ENCODE measurements at places on chromosomes 4 and X. TPM values are rescaled to one million over a fixed set of nuclear protein-coding genes. Genes with fewer than 3 reads are reported as not detected.

GRCh38 chr4:115687052-115687755 lies 573.8 kb upstream of the NDST4 start:
- no peak overlapping the region for H3K4me3 ChIP-seq
- H3K27me3 ChIP-seq, result no peaks in the 10 kb centered on the region
- no peak for DNase-seq

Gene IQSEC2
- 0.48 TPM for total RNA-seq

DNA sequence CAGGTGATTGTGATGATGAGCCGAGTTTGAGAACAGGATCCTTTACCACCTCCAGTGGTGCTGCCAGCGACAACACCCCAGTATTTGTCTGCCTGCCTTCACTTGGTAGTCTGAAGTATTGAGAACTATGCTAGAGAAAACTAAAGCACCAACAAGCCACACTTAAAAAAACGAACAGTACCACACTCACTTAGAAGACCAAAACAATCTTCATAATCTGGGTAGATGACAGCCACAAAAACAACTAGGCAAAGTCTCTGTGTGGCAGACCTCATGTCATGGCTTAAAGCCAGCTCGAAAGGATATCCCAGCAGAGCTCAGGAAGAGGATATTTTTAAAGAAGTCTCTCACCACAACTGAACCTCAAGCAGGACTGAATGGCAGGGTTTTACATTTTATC lies 236.0 kb downstream of the GPC3 start:
- DNase-seq, result no peak
- H3K4me1 ChIP-seq, result no peaks in the 10 kb centered on the region
- H3K27ac ChIP-seq, result no peak overlapping the region
- no peak overlapping the region for H3K4me3 ChIP-seq
- H3K36me3 ChIP-seq, result no peaks in the 10 kb centered on the region
- no peaks in the 10 kb centered on the region for H3K27me3 ChIP-seq

DNA sequence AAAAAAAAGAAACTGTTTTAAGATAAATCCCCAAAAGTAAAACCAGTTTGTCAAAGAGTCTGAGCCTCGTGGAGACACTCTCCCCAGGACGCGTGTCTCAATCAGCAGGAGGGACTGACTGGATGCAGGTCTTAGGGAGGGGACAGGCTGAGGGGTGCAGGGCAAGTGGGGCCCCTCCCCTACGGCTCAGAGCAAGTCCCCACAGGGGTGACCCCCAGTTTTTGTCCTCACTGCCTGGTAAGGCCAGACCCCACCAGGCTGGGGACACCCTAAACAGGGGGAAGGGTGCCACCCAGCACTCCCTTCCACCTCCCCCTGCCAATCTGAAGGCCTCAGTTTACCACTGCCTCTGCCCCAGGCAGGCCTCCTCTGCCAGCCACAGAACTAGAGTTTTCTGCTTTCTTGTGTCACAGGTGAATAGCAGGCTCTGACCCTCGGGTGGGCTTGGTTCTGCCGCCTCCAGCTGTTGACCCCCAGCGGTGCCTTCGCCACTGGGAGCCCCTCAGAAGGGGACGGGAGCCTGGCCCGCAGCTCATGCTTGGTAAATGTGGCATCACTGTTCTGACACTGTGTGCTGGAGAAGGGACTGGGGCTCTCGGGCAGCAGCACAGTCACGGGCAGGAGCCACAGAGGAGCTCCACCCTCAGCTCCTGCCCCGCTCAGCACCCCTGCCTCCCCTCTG lies 69.8 kb upstream of the MXD4 start:
- H3K36me3 ChIP-seq, result peaks cover 25% of the 10 kb centered on the region
- peak; percentile 52 for DNase-seq

DNA sequence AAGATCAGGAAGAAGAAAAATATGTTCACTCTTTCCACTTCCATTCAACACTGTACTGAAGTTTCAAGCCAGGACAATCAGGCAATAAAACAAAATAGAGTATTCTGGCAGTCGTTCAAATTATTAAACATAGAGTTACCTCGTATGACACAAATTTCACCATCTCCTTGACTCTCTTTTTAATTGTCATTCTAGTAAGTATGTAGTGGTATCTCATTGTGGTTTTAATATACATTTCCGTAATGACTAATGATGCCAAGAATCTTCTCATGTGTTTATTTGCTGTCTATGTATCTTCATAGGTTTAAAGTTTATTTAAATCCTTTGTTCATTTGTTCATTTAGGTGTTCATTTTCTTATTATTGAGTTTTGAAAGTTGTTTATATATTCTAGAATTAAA lies 352.2 kb downstream of the IDS start:
- no peaks in the 10 kb centered on the region for H3K27me3 ChIP-seq
- no peaks in the 10 kb centered on the region for H3K4me1 ChIP-seq
- no peak overlapping the region for H3K27ac ChIP-seq
- DNase-seq, result no peak
- no peaks in the 10 kb centered on the region for H3K36me3 ChIP-seq
- H3K4me3 ChIP-seq, result no peak overlapping the region

Gene TMEM35A
- not detected for total RNA-seq

- H3K4me1 ChIP-seq, result peaks cover 15% of the 10 kb centered on the region
- no peak overlapping the region for H3K4me3 ChIP-seq
- no peaks in the 10 kb centered on the region for H3K27me3 ChIP-seq
- no peak overlapping the region for H3K27ac ChIP-seq
Measured at GRCh38 chrX:19904778-19905367, 17.5 kb upstream of the SH3KBP1 start.

- DNase-seq, result no peak
- no peak overlapping the region for H3K4me3 ChIP-seq
- peaks cover 4% of the 10 kb centered on the region for H3K4me1 ChIP-seq
- no peak overlapping the region for H3K27ac ChIP-seq
- no peaks in the 10 kb centered on the region for H3K27me3 ChIP-seq
Measured at GRCh38 chrX:18973527-18974192, 10.3 kb downstream of the PHKA2 start.

DNA sequence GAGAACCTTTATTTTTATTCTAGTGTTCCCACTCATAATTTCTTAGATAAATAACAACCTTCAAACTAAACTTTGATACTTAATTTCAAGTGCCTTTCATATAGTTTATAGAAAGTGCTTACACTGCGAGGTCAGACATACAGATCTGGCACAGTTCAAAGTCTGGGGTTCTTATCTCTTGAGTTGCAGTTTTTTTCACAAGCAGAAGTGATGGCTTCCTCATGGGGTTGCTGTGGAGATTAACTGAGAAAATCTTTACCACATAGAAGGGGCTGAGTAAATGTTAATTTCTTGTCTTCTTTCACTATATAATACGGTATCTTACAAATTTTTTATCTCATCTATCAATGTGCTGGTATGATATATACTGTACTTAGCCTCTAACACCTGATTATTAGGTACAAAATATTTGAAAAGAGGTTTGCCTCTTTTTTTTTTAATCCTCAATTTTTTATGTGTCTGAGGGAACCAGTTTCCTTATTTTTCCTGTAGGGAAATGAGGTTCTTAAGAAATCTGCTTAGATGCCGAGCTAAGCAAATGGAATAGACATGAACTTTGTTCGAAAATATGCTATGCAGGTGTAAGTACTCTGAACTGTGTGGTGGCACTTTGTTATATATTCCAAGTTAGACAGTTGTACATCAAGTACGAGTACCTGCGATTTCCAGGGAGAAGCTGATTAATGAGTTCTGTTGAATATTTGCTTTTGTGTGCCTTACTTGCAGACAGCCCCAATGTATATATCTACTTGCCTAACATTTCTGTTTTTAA lies 3.3 kb downstream of the ING2 start:
- H3K4me3 ChIP-seq, result no peak overlapping the region
- DNase-seq, result no peak
- H3K27me3 ChIP-seq, result no peaks in the 10 kb centered on the region

GRCh38 chr4:186707574-186707973 lies 16.1 kb downstream of the FAT1 start:
- no peak overlapping the region for H3K27ac ChIP-seq
- no peaks in the 10 kb centered on the region for H3K4me1 ChIP-seq
- H3K4me3 ChIP-seq, result no peak overlapping the region
- H3K27me3 ChIP-seq, result no peaks in the 10 kb centered on the region
- no peaks in the 10 kb centered on the region for H3K36me3 ChIP-seq
- DNase-seq, result no peak

Gene CCDC110
- total RNA-seq, result not detected

Gene DRD5
- total RNA-seq, result not detected

- no peaks in the 10 kb centered on the region for H3K27me3 ChIP-seq
- no peak overlapping the region for H3K4me3 ChIP-seq
- no peak overlapping the region for H3K27ac ChIP-seq
- no peak for DNase-seq
Measured at GRCh38 chr4:151117371-151117962, 18.0 kb downstream of the RPS3A start.

DNA sequence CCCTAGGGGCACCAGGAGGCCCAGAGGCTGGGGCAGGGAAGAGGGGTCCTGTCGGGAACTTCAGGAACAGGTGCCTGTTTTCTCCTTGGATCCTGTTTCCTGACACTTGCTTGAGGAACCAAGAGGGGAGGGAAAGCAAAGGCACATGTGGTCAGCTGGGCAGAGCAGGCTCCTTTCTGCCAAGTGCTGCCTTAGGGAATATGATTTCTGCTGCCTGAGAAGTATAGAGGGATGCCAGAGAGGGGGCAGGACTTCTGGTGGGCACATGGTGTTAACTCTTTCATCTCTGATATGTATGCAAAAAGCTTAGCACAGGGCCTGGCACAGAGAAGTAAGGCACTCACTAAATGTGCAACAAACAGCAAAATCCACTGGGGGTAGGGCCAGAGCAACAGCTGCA lies 51.2 kb upstream of the PJA1 start:
- H3K4me1 ChIP-seq, result no peaks in the 10 kb centered on the region
- DNase-seq, result no peak
- H3K27ac ChIP-seq, result no peak overlapping the region

DNA sequence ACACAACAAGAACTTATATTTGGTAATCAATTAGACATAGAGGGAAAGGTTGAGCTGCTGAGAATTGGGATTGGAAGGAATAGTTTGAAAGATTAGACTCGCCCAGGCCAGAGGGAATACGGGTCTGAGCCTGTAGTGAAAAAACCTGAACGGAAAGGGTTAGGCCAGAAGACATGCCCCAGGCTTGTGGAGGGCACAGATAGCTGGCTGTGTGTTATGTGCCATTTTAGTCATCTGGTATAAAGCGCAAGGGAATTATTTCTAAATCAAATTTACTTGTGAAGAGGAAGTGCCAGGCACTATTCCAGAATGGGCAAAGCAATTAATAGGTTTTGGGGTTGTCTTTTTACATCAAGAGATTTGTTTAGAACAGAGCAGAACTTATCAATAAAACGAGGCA lies 187.5 kb upstream of the ANKRD50 start:
- DNase-seq, result no peak
- no peak overlapping the region for H3K4me3 ChIP-seq
- H3K4me1 ChIP-seq, result no peaks in the 10 kb centered on the region
- no peaks in the 10 kb centered on the region for H3K27me3 ChIP-seq

Gene PSAPL1
- total RNA-seq, result not detected

Gene OPRPN
- total RNA-seq, result not detected

DNA sequence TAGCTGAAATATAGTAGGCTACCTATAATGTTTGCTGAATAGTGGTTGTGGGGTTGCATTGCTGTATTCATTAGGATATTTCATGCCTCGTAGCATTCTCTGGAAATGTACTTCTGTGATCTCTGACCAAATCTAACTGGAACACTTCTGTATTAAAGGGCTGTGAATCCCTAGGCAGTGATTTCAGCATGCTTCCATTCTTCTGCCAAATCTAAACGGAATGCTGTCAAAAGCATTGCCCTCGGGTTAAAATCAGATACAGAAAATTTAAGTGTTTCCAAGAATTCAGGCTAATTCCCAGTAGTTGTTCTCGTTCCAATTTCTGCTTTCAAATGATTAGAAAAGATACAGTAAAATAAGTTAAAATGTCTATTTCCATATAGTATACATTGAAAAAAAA lies 1847.5 kb upstream of the IGFBP7 start:
- no peaks in the 10 kb centered on the region for H3K4me1 ChIP-seq
- H3K4me3 ChIP-seq, result no peak overlapping the region
- H3K36me3 ChIP-seq, result peaks cover 9% of the 10 kb centered on the region

Gene FAM47A
- total RNA-seq, result not detected

Gene SRPX
- not detected for total RNA-seq

Gene GABRQ
- not detected for total RNA-seq

Gene DMRTC1B
- total RNA-seq, result not detected

Gene STS
- 2.4 TPM for total RNA-seq

Gene PPEF1
- total RNA-seq, result not detected

GRCh38 chr4:172850838-172851237 lies 317.8 kb upstream of the GALNT7 start:
- H3K27me3 ChIP-seq, result no peaks in the 10 kb centered on the region
- H3K4me1 ChIP-seq, result no peaks in the 10 kb centered on the region
- H3K27ac ChIP-seq, result no peak overlapping the region
- DNase-seq, result no peak
- H3K4me3 ChIP-seq, result no peak overlapping the region

GRCh38 chr4:6561706-6562371 lies 13.2 kb upstream of the MAN2B2 start:
- H3K4me1 ChIP-seq, result no peaks in the 10 kb centered on the region
- no peaks in the 10 kb centered on the region for H3K36me3 ChIP-seq
- DNase-seq, result no peak
- H3K27me3 ChIP-seq, result peaks cover 59% of the 10 kb centered on the region

DNA sequence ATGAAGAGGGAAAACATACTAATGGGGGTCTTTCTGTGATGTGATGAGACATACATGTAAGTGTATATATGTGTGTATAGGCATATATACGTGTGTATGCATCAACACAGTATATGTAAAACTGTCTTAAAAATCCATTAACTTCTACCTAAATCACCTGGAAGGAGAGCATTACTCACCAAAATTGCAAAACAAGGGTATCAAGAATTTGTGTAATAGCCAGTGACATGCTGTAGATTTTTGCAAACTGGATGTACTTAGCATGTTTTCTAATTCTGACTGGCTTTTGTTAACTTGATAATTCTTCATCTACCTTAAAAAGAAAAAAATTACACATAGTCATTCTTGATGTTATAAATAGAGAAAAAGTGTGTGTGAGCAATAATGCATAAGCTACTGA lies 104.7 kb downstream of the PRRG1 start:
- no peak overlapping the region for H3K27ac ChIP-seq
- H3K36me3 ChIP-seq, result no peaks in the 10 kb centered on the region
- H3K27me3 ChIP-seq, result peaks cover 7% of the 10 kb centered on the region
- H3K4me1 ChIP-seq, result no peaks in the 10 kb centered on the region
- H3K4me3 ChIP-seq, result no peak overlapping the region
- DNase-seq, result no peak
